ENCODE measurements at places on chromosomes 6 and 20. TPM values are rescaled to one million over a fixed set of nuclear protein-coding genes. Genes with fewer than 3 reads are reported as not detected.

GRCh38 chr6:81450180-81450579, 302.3 kb downstream of the TENT5A start:
- DNase-seq, result peak; percentile 74

DNA sequence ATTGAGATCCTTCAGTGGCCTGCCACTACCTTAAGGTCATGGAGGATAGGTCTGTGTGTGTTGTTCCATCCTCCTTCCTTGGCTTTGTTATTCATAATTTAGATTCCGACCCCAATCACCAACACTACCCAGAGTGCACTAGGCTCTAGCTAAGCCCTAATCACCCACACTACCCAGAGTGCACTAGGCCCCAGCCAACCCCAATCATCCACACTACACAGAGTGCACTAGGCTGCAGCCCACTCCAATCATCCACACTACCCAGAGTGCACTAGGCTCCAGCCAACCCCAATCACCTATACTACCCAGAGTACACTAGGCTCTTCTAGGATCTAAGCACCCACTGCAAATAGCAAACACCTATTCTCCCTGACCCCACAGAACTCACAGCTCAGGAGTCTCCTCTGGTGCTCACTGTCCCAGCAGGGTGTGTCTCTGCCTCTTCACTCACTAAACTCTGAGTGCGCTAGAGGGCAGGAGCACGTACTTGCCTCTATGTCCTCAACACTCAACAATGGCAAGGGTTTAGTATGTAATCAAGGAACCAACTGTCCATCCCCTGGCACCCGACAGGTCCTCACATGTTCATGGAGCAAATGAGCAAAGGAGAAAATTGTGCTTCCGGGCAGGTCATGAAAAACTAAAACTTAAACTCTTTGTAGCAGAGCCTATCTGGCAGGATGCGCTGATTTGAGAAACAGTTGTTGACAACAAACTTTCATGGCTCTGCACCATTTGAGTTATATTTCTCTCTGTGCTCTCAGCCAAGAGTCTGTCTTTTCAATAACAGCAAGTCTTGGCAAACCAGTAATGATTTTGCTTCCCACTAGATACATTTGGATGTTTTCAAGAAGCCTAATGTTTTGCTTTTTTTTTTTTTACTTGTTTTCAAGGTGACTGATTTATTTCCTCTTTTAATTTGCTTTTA, 54.3 kb downstream of the SLC22A23 start:
- no peak for DNase-seq

- DNase-seq, result no peak
Measured at GRCh38 chr6:163872335-163872734, 457.8 kb downstream of the QKI start.

DNA sequence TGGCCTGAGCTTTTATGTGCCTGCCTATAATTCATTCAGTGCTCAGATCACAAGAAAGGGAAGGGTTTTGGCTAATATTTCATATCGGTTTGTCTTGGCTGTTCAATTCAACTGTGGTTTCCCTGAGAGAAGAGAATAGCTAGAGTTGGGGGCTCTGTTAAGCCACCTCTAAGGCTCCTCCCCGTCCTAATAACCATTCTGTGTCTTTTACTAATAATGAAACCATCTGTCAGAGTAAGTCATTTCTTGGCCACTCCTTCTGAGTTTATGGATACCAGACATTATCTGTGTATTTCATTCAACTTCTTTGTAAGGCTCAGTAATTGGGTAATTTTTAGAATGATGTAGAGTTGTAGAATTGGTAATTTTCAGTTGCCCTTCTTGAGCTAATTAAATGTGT, 5.2 kb downstream of the STX11 start:
- DNase-seq, result no peak

DNA sequence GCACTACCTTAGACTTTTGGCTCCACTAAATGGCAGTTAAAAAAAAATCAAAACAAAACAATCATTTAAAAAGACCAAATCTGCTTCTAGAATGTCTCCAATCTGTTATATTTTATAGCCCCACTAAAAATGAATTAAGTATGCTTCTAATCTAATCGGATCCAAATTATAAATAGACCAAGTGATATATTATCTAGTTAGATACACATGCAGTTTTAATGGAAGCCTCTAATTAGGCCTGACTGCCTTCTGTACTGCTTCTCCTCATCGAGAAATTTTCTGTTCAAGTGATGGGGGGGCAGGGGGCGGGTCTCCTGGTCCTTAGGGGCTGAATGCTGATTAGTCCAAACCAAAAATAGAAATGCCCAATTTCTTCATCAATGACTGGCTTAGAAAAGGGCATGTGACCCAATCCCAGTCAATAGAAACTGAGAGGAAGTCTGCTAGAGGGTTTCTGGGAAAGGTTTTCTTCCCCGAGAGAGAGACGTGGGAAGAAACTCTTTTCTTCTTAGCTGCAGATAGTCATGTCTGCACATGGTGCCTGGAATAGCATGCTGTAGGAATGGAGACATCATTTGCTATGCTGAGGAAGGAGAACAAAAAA, 6.9 kb downstream of the SESN1 start:
- DNase-seq, result no peak

DNA sequence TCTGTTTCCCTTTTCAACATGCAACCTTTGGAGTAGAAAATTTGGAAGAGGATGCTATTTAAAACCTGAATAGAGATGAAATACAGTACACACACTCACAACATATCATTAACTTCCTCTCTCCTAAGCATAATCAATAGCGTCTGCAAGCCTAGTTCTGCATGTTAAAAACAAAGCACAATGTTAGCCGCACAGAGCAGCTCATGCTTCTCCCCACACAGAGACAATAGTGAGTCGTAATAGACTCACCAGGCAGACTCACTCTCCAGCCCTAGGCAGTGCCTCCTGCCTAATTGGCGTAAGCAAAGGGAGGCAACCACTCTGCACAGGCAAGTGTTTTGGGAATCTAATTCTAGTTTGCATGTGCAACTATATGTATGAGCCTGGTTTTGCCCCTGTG, 45.8 kb upstream of the ARID1B start:
- peak; percentile 63 for DNase-seq

- no peak for DNase-seq
Measured at GRCh38 chr6:42021847-42022754, 28.2 kb upstream of the TAF8 start.

DNA sequence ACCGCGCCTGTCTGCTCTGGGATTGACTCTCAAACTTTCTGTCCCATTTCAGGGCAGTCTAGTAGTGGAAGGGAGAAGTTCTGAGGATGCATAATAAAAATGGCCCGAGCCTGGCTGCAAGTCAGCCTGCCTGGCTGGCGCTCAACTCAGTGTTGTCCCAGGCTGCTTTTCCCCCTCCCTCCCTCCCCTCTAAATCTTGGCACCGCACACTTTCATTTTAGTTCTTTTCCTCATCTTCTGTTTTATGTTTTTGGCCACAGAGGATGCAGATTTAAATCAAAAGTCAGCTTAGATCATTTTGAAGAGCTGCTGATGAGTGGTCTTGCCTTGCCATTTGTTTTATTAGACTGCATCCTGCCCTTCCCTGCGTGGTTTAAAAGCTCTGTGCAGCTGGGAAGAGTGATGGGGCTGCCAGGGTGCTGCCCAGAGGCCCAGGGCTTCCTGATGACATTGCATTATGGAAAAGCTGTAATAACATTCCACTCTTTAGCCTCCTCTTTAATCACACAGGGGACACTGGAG, 6.5 kb upstream of the UQCC2 start:
- no peak for DNase-seq

DNA sequence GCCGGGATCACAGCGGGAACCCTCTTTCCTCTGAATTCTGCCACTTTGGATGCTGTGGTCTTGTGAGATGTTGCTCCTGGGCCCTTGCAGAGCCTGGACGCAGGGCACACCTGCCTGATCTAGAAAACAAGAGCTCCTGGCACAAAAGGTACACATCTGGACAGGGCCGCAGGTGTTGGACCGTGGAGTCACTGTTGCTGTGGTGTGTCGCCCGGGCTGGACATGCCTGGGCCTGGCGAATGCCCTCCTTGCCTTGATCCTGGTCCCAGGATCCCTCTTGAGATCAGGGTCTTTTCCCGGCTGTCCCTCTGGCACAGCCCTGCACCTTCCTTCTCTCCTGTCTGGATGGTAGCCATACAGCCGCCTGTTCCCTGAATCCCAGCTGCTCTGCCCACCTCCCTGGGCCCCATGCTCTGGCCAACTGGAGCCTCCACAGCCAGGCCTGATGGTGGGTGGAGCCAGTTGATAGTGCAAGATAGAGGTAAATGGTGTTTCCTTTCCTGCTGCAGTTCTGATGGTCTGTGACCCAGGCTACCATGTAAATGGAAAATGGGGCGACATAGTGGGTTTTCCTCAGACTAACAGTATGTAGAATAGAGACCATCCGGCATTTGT, 5.0 kb downstream of the FOXP4 start:
- DNase-seq, result no peak

DNA sequence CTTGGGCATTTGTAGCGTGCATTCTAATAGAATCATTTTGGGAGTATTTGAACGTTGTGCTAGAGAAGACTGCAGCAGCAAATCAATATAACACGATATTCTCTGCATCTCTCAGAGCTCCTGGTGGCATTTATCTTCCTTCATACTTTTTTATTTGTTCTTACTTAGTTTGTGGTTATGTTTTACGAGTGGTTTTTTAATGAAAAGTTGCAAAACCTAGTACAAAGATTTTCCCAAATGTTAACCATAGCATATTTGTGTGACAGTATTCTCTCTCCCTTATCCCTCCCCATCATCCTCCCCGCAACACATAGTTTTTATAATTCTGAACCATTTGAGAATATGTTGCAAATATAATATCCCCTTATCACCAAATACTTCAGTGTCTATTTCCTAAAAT, 50.4 kb downstream of the JARID2 start:
- DNase-seq, result no peak

DNA sequence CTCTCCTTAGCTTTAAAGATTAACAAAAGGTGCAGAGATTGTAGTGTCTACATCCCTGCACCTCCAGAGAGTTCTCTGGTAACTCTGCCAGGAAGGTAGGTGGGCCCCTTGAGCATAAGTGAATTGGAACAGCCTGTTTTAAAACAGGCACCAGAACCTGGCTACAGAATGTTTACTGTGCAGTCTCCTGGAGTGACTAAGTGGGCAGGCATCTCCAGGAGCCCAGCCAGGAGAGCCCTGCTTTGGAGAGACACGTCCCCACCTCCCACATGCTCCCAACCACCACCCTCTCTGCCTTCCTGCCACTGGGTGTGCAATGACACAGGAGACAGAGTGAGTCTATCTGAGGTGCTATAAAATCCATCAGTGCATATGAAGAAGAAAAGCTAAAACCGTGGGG, 110.3 kb upstream of the EYA4 start:
- peak; percentile 81 for DNase-seq

DNA sequence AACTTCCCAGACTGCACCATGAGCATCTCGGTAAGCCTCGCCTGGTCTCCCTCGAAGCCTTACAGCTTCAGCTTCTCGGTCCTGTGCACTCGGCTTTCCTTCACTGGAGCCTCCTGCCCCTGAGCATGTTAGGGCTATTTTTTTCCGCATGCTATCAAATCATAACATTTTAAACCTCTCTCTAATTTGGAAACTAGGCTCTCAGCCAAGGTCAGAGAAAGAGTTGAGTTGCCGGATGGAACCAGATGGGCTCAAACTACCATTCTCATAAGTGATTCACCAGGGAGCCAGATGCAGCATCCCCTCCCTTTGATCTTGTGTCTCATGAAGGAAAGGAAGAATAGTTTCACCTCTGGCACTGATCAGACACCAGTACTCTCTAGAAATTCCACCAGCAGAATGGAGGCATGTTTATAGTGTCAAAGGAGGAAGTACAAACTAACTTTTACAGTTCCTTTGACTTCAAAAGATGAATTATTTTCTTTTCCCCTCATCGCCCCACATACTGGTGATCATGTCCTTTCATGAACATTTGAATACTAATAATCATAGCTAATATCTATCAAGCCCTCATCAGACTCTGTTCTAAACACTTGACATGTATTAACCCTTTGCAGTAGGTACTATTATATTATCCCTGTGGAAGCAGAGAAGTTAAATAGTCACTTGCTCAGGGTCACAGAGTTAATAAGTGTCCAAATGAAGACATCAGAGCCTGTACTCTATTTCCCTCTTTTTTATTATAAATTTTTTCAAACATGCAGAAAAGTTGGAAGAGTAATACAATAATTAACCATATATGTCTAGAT, 46.7 kb downstream of the MAP1LC3A start:
- DNase-seq, result no peak

DNA sequence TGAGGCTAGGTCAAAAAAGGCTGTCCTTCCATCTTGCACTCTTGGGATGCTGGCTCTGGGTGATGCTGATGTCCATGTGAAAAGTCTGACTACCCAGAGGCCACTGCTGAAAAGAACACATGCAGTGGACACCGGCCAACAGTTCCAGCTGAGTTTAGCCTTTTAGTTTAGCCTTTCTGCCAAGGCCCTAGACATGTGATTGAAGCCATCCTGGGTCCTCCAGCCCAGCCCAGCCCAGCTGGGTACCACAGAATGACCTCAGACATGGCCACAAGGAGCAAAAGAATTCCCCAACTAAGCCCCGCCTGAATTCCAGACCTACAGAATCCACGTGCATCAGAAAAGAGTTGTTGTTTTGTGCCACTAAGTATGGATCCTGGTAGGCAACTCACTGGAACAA, 17.4 kb downstream of the PIGT start:
- DNase-seq, result no peak

DNA sequence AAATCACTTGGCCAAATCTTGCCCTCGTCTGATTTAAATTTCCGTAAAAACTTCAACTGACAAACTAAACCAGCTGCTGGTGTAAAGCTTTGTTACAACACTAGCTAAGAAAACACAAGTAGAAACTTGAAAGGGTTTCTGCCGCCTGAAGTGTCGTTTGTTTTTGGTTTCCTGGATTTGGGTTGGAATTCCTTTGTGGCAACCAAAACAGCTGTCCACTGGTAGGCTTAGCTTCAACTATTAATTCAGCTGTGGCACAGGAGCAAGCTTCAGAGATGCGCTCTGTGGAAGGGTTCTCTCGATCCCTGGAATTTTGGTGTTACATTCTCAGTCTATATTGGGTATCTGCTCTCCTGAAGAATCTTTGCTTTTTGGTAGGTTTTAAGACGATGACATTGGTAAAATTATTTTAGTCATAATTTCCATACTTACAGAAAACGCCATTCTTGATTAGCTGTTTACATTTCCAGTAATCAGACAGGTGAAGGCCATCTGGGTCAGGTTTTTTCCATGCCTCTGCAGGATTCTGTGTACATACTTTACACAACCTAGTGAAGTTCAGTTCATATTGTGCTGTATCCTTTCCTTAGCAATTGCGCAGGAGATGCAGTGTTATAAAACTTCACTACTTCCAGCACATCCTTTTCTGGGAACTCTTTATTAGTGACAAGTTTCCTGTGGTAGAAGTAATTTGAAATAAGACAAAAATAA, 29.9 kb upstream of the SAMD3 start:
- no peak for DNase-seq

Gene ARMH2
- total RNA-seq, result not detected

Gene SYTL3
- total RNA-seq, result 55.3 TPM

Gene FAM83D
- 51.1 TPM for total RNA-seq

Gene MRAP2
- 1.4 TPM for total RNA-seq

Gene SIRPD
- total RNA-seq, result not detected

Gene IL17A
- not detected for total RNA-seq

Gene CYP39A1
- total RNA-seq, result 0.54 TPM

Gene MYLK4
- total RNA-seq, result 0.27 TPM

Gene MYCT1
- total RNA-seq, result not detected

Gene SNAP25
- total RNA-seq, result 0.39 TPM

Gene SIGLEC1
- total RNA-seq, result 0.17 TPM

Gene ZNF334
- not detected for total RNA-seq

Gene IFT52
- 29.0 TPM for total RNA-seq

Gene CD40
- total RNA-seq, result 21.3 TPM
